Stimulated activated CD8-positive, alpha-beta memory T cell treated with anti-CD3 and anti-CD28 coated beads, Interleukin-7, amount 100 ng/mL, for 1 hour (primary cell): ENCODE measurements at places on chromosomes 6 and 20.
A peak's percentile ranks its signal among the peaks of the same experiment; 100 is the strongest.

DNA sequence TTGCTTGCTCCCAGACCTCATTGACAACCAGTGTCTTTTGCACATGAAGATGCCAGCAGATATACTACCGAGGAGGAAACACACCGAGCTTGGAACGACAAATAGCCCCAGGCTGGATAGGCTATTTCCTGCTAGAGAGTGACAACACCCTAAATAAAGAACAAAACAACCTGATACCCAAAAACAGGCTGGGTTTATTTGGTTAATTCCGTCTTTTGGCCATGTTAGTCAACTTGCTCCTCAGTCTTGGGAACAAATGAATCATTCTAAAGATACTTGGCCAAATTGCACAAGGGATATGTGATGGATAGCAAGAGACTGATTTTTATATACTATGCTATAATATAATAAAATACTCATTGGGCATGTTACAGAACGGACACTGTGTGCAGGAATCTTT, 11.5 kb upstream of the MUC22 start:
- DNase-seq = no peak

DNA sequence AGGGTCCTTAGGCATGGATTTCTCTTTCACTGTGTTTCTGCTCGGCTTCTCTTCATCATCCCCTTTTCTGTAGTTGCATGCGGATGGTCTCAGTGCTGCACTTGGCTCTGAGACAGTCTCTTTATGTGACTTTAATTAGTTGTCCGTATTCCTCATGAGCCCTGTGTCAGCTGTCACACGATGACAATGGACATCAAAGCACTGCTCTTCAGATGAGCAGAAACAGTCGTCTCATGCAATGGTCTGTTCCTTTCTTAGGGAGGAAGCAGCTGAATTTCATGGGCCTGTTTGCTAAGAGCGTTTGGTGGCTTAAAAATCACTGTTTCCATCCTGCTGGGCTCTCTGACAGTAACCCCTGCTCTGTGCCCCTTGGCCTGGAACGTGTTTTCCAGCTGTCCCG, 64.9 kb downstream of the SYTL3 start:
- no peak for DNase-seq

DNA sequence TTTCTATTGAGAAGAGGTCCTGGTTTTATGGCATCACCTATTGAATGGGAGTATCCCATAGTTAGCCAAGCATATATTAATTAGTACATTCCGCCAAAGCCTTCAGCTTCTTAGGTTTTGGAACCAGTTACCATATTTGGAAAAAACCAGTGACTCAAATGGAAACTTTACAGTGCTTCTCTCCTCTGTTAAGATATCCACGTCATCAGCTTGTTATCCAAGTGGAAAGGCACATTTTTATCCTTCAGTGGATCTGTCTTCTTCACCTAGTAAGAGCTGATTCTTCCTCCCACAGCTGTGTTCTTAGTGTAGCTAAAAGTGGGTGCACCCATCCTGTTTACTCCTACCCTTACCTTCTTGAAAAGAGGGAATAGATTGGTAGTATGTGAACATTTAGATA, 34.5 kb downstream of the TPD52L1 start:
- DNase-seq = no peak

- no peak for DNase-seq
Measured at GRCh38 chr20:40806929-40807820, 118.1 kb upstream of the MAFB start.

DNA sequence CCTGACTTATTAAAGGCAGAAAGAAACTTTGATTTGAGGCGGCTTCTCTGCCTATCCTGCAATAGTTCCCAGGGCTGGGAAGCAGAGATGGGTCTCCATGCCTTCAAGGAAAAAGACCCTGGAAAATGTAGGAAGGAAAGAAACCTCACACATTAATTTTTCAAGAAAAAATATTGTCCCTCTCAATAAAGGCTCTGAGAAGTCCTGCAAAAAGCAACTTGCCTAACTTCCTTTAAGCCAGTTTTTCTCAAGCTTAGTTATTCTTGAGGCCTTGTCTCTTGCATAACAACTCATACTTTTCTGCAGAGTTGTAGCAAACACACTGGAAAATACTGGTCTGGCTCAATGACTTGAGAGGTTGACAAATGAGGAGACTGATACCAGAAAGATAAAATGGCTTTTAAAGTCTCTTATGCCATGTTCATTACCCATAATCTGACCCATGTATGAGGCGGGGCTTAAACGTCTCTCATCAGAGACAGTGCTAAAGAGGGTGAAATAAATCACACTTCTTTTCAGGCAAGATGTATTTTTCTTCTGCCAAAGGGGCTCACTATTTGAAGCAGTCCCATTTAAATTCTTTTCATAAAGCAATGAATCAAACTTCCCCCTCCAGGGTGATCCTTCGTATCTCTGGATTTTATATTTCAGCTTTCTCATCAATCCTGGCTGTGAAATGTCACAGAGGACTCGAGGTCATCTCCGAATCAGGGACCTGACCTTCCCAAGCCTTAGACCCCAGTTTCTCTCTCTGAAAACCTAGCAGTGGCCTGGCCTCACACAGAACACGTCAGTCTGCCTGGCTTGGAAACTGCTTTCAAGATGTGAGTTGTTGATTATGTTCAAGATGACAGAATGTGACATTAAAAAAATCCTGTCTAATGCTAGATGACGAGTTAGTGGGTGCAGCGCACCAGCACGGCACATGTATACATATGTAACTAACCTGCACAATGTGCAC, 82.3 kb upstream of the KCNG1 start:
- DNase-seq = no peak

- DNase-seq = no peak
Measured at GRCh38 chr6:10136636-10137035, 278.2 kb downstream of the TFAP2A start.

GRCh38 chr20:43711098-43711654, 15.6 kb downstream of the GTSF1L start:
- DNase-seq = no peak

DNA sequence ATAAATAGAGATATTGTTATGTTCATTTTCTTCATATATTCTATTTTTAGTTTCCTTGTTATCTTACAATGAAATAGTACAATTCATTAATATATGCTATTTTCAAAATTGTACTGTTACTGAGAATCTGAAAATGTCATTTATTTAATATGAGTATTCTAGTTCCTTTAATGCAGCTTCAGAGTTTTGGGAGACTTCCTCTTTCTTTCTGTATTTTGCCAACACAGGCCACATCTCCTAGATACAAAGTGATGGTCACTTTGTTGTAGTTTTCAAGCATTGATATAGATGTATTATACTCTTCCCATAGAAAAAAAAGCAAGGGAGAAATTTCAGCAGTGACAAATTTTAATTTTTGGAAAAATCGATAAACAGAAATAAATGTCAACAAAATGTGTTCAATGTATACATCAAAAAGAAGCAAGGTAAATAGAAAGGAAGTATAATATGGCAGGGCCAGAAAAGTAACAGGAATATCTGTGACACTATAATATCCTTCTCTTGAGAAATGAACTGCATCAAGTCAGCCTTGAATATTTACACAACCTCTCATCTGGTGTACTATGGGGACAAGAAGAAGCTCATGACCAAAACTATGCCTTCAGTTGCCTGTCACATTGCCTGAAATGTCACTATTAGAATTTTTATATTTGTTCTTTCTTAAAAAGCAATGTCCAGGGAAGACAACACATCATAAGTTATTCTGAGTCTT, 396.0 kb downstream of the TBC1D32 start:
- DNase-seq = no peak

DNA sequence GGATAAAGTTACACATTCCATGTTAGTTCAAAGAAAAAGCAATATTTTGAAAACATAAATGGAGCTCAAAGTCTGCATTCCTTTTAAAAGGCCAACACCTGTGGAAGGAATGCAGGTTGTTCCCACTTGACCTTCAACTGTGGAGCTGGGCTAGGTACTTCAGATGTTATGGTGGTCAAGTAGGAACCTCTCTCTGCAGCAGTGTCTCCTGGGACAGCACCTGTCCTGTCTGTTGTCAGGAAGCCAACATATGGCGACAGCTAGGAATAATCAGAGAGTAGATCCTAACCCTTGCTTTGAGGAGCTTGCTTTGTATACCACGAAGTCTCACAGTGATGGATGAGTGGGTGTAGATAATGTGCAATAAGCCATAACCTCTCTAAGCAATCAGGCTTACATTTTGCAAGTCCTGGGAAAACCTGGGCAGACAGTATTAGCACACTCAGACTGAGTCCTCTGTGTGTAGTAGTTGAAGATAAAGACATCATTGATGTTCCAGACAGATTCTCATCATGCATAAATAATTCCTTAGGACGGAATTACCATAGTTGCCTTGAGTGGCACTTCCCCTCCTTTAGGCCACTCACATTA, 347.5 kb downstream of the PRL start:
- DNase-seq = no peak

GRCh38 chr20:48751871-48752270, 75.9 kb downstream of the PREX1 start:
- no peak for DNase-seq

- DNase-seq = no peak
Measured at GRCh38 chr20:14759979-14760378, 422.6 kb upstream of the FLRT3 start.

- peak; percentile 3 for DNase-seq
Measured at GRCh38 chr6:112286010-112286409, 31.6 kb upstream of the LAMA4 start.

DNA sequence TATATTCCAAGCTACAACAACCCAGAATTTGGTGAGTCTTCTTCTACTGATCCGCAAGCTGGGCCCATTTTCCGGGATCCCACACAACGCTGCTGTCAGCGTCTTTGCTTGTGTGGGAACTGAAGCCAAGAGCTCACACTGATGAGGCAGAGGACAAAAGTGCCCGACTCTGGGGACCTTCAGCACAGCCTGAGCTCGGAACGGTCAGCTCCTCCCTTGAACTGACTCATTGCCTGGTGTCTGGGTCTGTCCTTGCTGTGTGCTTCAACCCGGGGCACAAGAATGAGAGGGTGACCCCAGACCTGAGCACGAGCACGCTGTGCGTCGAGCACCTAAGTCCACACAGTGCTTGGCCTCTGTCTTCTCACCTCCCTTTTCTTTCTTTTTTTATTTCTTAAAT, 33.5 kb downstream of the DACT2 start:
- DNase-seq = no peak

- no peak for DNase-seq
Measured at GRCh38 chr6:24918641-24919055, 17.1 kb downstream of the RIPOR2 start.

DNA sequence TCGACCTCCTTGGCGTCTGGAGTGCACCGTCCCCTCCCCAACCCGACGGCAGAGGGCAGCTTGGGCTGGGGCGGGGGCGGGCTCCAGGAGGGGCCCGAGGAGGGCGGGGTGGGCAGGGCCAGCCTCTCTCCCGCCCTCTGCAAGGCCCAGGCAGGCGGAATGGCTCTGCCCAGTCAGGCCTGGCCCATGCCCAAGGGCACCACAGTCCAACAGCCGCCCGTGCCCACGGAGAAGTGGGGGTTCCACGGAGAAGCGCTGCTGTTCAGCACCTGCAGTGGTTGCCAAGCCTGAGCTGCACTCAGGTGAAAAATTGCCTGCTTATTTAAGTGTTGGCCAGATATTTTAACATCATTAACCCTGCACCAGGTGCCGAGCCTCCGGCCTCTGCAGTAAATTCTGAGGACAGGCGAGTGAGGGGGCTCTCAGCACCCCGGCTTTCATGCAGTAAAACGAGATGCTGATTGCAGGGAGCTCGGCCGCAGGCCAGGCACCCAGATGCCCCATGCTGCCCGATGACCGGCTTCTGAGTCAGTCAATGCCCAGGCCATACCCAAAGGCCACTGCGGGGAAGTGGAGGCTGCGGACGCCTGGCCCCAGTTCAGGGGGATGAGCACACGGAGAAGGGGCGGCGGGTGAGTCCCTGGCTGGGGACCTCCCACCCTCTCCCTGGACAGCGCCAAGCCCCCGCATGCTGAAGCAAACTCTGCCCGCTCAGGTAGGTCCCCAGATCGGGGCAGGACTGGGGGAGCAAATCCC, at the start of gene SRMS:
Gene SRMS, minus strand, starts transcription at position 25 of the 756 bp plus-strand sequence. CDS start 286 bp downstream, outside the sequence.
- DNase-seq = no peak

- DNase-seq = no peak
Measured at GRCh38 chr6:160060221-160060620, 61.4 kb upstream of the SLC22A1 start.

DNA sequence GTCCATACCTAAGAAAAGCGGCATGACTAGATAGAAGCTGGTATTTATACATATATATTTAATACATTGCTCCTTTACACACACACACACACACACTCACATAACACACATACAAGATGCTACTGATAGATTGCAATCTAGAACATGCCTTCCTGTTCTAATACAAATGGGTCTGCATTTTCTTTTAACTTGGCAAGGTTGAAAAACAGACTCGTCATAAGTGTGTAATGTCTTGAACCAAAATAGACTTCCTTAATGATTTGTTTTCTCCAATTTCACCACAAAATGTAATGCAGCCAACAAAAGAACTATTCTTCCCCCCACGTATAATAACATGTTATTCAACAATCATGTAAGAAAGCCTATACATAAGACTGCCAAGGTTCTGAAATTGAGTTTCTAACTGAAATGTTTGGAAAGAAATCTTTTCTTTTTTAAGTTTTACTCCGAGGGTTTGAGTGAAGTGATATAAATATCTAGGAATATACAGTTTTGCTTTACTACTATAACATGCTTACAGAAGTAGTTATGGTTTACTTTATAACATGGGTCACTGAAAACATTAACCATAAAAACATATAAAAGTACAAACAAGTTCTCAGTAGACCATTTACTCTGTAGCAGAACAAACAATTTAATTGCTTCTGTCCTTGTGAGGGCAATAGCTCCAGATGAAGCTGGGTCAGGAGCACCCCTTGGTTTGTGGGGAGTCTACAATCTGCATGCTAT, 207.5 kb downstream of the FOXC1 start:
- no peak for DNase-seq

GRCh38 chr6:33502486-33502885, 48.1 kb downstream of the ZBTB9 start:
- no peak for DNase-seq

DNA sequence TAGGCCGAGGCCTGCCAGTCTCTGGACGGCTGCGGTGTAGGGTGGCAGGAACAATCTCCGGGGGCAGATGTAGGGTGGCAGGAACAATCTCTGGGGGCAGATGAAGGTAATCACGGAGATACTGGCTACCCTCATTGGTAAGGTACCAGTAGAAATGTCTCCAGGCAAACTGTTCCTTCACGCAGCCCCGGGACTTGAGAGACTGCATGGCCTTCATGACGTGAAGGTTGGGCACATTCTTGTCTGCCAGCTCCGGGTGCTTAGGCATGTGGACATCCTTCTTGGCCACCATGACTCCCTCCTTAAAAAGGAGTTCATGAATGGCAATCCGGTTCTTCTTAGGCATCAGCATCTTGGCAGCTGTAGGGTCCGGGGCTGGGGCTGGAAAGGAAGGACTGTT, 6.1 kb downstream of the FAM110A start:
- DNase-seq = no peak

GRCh38 chr6:139628270-139628669, 253.8 kb upstream of the CITED2 start:
- DNase-seq = no peak

DNA sequence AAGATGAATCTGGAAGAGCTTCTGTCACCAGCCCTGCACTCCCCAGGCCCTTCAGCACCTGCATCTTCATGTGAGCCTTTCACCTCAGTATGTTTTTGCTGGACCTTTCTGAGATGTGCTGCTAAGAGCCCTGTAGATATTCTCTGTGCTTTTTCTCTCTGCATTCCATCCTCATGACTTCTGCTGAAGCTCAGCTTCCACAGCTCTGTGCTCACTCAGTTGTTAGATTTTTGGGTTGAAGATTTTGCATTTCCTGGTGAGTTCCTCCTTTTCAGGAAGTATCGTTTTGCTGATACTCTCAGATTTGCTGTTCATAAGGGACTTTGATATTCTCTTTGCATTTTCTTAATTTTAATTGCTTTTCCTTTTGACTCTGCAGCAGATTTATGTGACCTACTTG, 18.3 kb downstream of the KIAA1586 start:
- no peak for DNase-seq

- DNase-seq = no peak
Measured at GRCh38 chr20:52410731-52411234, 219.2 kb upstream of the ZFP64 start.
